ENCODE measurements at places on chromosomes 2 and 18.

- DNase-seq, result peak; percentile 69
Measured at GRCh38 chr2:225002039-225002655, 40.1 kb downstream of the DOCK10 start.

DNA sequence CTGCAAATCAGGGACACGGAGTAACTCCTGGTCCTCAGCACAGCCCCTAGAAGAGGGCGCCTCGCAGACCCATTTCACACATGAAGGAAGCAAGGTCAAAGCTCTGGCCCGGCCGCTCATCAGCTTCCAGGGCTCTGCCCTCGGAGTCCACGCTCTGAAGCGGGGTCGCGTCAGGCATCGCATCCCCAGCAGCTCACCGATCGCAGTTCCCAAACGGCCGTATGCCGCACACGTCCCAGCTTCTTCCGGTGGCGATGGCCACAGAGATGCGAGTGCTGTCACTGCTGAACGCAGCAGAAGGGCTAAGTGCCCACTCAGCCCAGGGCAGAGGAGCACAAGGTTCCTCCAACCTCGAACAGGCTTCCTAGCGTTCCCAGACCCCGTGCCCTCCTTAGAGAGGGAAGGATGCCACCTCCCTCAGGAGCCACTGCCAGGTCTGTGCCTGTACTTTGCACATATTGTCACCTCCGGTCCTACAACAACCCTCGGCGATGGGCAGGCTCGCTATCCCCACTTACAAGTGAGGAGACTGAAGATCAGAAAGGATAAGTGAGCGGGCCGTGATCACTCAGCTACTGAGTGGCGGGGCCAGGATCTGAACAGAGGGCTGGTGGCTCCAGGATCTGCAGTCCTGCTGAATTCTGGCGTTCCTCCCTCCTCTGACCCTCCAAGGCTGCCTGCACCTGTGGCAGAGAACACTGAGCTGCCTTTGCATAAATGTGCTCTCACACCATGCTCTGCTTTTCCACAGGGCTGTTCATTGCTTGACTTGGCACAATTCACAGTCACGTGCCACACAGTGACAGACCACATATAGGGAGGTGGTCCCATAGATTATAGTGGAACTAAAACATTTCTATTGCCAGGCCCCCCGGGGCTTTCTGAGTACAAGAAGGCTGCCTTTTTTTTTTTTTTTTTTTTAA is 71.4 kb downstream of the COPS8 start:
- peak; percentile 97 for DNase-seq

DNA sequence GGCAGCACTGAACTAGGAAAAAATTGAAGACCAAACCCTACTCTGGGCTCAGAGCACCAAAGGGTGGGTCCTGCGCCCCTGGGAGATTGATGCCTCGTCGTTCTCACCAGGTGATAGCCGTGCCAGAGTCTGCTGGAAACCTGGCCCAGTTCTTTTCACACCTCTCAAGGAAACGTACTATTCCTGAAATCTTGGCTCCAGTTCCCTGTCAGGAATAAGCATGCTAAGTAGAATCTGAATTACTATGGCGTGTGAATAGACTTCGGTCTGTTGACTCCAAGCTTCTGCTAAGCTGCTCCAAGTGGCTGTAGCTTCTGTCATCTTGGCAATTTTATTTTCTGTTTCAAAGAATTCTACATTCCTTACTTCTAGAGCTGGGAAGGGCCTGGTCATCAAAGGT is 75.4 kb downstream of the MARCHF4 start:
- no peak for DNase-seq

- no peak for DNase-seq
Measured at GRCh38 chr2:117859532-117859911, 45.0 kb downstream of the DDX18 start.

- DNase-seq, result no peak
Measured at GRCh38 chr2:222353993-222354392, 55.2 kb upstream of the PAX3 start.

DNA sequence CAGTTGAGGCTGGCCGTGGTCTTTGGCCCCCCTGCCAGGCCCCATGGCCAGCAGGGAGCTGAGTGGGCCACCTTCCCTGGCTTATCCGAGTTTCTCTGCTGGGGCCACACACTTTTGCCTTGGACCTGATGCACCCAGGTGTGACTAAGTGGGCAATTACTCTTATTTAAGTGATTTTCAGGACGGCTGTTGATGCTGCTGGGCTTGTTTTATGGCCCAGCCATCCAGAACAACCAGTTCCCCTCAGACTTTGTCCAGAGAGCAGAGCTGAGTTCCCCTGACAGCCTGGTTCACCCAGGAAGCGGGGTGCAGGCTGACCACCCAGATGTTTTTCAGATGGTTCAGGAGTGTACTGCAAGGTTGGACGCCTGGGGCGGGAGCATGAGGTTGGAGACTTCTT is 68.8 kb downstream of the GLI2 start:
- no peak for DNase-seq

GRCh38 chr2:221570321-221570935 is 1.7 kb downstream of the EPHA4 start:
- no peak for DNase-seq
